ENCODE measurements at places on chromosomes 1 and 21. TPM values are rescaled to one million over a fixed set of nuclear protein-coding genes. Genes with fewer than 3 reads are reported as not detected.

The SAMD13 gene
- total RNA-seq, result 0.65 TPM

The NEK2 gene
- total RNA-seq, result 45.6 TPM

The ANGPTL3 gene
- total RNA-seq, result not detected

The TSPAN1 gene
- 3.4 TPM for total RNA-seq

The GREM2 gene
- 0.13 TPM for total RNA-seq

The TSSK3 gene
- total RNA-seq, result not detected

The IFNGR2 gene
- total RNA-seq, result 54.8 TPM

The ASTN1 gene
- total RNA-seq, result not detected

The CD101 gene
- total RNA-seq, result 0.10 TPM

The DIO1 gene
- total RNA-seq, result not detected

The ICOSLG gene
- 3.3 TPM for total RNA-seq

The ASB17 gene
- total RNA-seq, result not detected

The TRIM46 gene
- total RNA-seq, result 2.1 TPM

The KIAA0319L gene
- 13.2 TPM for total RNA-seq

The CD247 gene
- 0.07 TPM for total RNA-seq

The SERTAD4 gene
- total RNA-seq, result 0.73 TPM

The TMPRSS3 gene
- total RNA-seq, result 0.14 TPM

The TAF13 gene
- 23.6 TPM for total RNA-seq

The ADGRL4 gene
- not detected for total RNA-seq

The PDC gene
- total RNA-seq, result not detected

The PLA2G2C gene
- total RNA-seq, result not detected

The CLCNKB gene
- 0.08 TPM for total RNA-seq

The MPZ gene
- total RNA-seq, result 0.37 TPM

The ADAR gene
- 68.2 TPM for total RNA-seq

The RIIAD1 gene
- not detected for total RNA-seq

The IVL gene
- total RNA-seq, result 0.06 TPM

The AMIGO1 gene
- 1.1 TPM for total RNA-seq

The TRIM67 gene
- total RNA-seq, result 0.25 TPM

The FCRL1 gene
- not detected for total RNA-seq

The LAPTM5 gene
- 0.14 TPM for total RNA-seq

The TCHH gene
- 0.25 TPM for total RNA-seq

The MSH4 gene
- not detected for total RNA-seq

The AMPD1 gene
- not detected for total RNA-seq

The SPRR2F gene
- not detected for total RNA-seq

The DEDD gene
- 31.9 TPM for total RNA-seq

The TMEM54 gene
- total RNA-seq, result 44.3 TPM

The ZNF648 gene
- total RNA-seq, result not detected

The CACNA1S gene
- total RNA-seq, result not detected

The OR6F1 gene
- not detected for total RNA-seq

The SH2D5 gene
- 17.1 TPM for total RNA-seq

The AVPR1B gene
- total RNA-seq, result not detected

The CNST gene
- total RNA-seq, result 9.2 TPM

The RIMS3 gene
- 1.2 TPM for total RNA-seq

The TSHB gene
- total RNA-seq, result not detected

The CCDC30 gene
- 0.59 TPM for total RNA-seq

The ANKRD45 gene
- total RNA-seq, result 0.24 TPM

The SLC44A5 gene
- total RNA-seq, result 0.03 TPM

The ACTN2 gene
- total RNA-seq, result 0.14 TPM

The GPR37L1 gene
- 0.19 TPM for total RNA-seq

The CFAP45 gene
- total RNA-seq, result 0.61 TPM

The CYP4Z1 gene
- total RNA-seq, result not detected

The TDRKH gene
- 6.3 TPM for total RNA-seq

The SPTA1 gene
- total RNA-seq, result not detected

The CFAP107 gene
- not detected for total RNA-seq

The TMOD4 gene
- 0.34 TPM for total RNA-seq

The MXRA8 gene
- 0.21 TPM for total RNA-seq

The AJAP1 gene
- 0.02 TPM for total RNA-seq

All from A549 treated with CORT108297 at 1 μM for 4 hours (cell line).